ENCODE measurements at places on chromosomes 7 and 10.

DNA sequence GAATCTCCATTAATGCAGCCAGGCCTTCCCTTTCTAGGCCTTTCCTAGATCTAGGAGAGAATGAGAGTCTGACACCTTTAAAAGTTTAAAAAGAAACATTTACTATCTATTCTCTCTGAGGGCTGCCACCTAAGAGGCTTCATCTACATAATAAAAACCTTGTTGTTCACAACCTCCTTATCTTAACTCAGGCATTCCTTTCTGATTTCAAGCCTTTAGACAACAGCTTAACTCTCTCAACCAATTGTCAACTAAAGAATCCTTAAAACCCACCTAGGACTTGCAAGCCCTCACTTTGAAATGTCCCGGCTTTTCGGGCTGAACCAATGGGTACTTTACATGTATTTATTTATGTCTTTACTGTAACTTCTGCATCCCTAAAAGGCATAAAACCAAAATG lies 64.3 kb upstream of the RET start:
- DNase-seq, result no peak

DNA sequence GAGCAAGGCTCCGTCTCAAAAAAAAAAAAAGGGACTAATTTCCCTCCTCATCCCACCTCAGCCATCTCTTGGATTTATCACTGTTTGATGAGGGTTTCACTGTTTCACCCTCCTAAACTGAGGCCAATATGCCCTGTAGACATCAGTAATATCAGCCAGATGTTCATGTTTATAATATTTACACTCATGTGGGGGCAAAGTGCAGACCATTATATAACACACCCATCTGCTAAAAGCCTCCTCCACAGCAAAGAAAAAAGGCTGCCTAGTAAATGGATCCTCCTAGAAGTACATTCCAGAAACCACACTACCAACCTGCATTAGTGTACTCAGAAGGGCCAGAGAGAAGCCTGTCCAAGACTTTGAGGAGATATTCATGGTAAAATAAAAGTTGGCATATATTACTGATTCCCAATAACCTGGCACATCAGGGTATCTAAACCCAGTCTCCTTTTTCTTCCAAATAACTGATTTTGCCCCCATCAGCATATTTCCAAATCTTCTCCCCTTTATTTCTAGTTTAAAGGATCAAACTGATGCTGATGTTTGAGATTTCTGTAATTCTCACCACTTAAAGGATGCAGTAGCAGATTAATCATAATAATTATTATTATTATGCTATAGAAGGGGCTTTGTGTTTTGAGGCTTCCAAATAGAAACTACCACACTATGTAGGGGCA lies 55.1 kb downstream of the LGI1 start:
- DNase-seq, result no peak

DNA sequence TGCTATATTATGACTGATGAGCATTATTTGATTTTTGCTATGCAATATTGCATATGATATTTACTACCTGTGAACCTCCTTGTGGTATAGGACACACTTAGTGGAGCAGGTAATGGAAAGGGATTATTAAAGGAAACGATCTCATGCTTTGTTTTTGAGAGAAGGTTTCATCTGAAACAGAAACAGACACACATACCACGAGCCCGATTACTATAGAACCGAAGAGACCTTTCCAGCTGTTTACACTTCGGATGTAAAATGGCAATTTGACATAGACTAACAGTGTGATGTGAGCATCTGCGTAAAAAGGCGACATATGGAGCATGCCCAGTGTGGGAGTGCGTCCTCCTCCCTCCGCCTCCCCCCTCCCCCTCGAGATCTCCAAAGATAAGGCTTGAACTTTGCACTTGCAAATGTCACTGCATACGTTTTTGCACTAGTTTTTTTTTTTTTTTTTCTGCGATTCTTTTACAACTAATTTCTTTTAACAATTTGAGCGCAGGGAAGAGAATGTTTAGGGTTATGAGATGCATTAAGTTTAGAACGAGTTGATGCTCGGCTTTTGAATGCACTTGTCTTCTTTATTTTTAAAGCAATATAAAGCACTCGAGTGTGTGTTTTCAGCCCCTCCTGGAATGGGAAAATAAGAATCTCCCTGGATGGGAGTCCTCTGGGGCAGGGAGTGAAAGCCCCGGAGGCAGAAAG lies 251.0 kb downstream of the NSUN6 start:
- DNase-seq, result no peak

DNA sequence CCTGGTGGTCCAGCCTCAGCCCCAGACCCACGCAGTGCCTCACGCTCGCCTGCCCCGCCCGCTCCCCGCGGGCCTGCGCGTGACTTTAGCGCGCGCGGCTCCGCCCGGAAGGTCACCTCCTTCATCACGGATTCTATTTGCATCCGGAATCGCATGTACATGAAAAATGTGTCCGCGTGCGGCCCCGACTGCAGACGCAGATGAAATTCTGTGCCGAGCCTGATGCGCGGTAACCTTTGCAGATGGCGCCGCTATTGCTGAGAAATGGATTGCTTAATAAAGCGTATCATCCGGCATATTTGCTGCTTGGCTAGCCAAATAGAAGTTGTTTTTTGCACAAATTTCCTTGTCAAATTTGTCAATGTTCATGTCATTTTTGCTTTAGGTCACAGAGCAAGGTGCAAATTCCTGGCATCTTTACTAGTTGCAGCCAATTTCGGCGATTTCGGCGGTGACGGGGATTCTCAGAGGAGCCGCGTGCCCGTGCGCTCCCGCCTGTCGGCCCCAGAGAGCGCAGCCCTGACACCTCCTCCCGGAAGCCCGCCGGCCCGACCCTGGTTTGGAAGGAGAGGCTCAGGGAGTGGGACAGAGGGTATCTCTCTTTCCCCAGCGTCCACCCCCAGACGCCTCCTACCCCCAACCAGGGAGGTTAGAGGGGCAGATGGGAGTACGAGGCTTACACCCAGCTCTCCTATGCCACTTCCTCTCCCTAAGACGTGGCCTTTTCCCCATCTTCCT lies 85.9 kb upstream of the PAX2 start:
- no peak for DNase-seq

GRCh38 chr7:77327067-77327931 lies 88.8 kb downstream of the GSAP start:
- no peak for DNase-seq

- DNase-seq, result no peak
Observed at GRCh38 chr10:20955355-20955893, 58.3 kb upstream of the NEBL start.
